ENCODE measurements at places on chromosomes 16 and 17.

DNA sequence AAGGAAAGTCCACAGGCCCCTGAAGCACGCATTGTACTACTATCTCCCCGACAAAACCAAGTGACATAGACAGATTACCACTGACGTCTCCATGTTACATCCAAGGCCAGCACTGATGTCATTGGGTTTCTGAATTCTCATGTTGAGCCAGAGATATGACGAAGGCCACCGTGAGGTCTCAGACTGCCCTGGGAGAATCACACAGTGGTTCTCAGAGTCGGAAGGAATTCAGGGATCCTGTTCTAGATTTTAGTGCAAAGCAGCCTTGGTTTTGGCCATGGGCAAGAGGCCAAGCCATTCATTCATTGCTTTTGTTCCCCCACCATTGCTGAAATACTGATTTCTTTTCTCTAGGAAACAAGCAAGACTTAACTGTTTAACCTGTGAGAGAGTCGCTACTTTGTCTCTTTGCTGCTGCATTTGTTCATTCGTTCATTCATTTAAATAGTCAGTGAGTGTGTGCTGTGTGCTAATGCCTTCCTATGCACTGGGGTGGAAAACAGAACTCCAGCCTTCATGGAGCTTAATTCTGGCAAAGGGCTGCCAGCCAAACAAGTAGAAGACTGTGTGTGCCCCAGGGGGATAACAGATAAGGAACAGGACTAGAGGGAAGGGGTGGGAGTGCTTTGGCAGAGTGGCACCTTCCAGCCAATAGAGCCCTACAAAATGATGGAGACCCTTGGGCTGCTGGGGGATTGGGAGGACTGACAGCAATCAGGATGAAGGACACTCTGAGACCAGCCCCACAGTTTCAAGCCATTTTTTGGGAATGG is 222.3 kb downstream of the MSI2 start:
- DNase-seq, result no peak

DNA sequence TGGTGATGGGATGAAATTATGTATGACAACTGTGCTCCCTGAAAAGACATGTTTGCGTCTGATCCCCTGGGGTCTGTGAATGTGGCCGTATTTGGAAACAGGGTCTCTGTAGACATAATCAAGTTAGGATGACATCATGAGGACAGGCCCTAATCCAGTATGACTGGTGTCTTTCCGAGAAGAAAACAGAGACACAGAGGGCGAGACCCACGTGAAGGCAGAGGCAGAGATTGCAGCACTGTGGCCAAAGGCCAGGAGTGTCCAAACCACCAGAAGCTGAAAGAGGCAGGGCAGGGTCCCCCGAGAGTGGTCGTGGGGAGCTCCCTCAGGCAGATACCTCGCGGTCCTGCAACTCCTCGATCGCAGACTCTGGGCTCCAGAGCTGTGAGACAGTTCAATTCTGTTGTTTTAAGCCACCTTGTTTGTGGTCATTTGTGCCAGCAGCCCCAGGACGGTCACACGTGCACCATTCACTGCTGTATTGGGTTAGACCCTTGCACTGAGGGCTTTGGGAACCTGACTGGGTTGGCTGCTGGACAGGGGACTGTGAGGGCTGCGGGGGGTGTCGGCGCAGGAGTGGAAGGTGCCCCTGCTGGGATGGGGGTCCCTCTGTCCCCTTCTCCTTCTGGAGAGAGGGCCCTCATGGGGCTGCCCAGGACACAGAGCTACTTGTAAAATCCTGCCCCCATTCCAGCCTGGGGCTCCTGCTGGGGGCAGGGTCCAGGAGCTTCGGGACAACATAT is 27.7 kb downstream of the METRNL start:
- no peak for DNase-seq

DNA sequence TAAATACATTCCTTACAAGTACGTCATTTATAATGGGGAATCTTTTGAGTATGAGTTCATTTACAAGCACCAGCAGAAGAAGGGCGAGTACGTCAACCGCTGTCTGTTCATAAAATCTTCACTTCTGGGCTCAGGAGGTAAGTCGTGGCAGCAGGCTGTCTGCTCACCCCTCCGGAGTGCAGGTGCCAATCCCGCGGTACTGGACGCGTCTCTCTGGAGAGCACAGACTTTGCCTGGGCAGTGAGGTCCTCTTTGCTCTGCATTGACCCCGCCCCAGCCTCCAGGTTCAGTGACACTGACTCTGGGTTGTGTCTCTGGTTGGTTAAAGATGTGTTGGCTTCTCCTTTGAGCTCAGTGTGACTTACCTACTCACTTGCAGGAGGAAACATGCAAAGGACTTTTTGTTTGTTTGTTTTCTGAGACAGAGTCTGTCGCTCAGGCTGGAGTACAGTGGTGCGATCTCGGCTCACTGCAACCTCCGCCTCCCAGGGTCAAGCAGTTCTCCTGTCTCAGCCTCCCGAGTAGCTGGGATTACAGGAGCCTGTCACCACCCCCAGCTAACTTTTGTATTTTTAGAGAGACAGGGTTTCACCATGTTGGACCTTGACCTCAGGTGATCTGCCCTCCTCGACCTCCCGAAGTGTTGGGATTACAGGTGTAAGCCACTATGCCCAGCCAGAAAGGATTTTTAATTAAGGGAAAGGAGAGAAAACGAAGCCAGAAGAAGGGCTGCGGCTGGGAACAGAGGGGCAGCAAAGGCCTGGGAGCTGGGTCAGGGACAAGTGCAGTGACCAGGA is 31.2 kb downstream of the RNF213 start:
- no peak for DNase-seq

- DNase-seq, result peak; percentile 87
These were observed 4.3 kb downstream of the THOC6 start for GRCh38 chr16:3027983-3028715.

- no peak for DNase-seq
These were observed 916.9 kb upstream of the SOX9 start for GRCh38 chr17:71203953-71204352.

DNA sequence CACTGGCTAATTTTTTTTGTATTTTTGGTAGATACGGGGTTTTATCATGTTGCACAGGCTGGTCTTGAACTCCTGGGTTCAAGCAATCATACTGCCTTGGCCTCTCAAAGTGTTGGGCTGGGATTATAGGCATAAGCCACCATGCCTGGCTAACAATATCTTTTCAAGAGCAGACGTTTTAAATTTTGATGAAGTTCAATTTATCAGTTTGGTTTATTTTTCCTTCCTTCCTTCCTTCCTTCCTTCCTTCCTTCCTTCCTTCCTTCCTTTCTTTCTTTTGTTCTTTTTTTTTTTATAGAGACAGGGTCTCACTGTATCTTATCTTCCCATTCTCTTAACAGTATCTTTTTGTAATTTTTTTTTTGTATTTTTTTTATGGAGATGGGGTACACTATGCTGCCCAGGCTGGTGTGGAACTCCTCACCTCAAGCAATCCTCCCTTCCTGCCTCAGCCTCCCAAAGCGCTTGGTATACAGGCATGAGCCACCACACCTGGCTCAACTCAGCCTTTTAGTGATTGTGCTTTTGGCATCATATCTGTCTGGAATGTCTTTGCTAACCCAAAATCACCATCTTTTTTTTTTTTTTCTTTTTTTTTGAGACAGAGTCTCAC is 13.6 kb upstream of the GIP start:
- no peak for DNase-seq

- DNase-seq, result no peak
These were observed 213.3 kb downstream of the MRTFB start for GRCh38 chr16:14284371-14284770.

- DNase-seq, result peak; percentile 80
These were observed 14.5 kb upstream of the TMC7 start for GRCh38 chr16:18969050-18969854.

GRCh38 chr17:46818316-46818928 is at the start of gene WNT3:
Gene WNT3 (minus strand): TSS chr17:46818692. CDS start chr17:46818597, 95 bp downstream.
- peak; percentile 43 for DNase-seq

- DNase-seq, result no peak
These were observed 231.1 kb upstream of the TBX2 start for GRCh38 chr17:61168506-61168905.

DNA sequence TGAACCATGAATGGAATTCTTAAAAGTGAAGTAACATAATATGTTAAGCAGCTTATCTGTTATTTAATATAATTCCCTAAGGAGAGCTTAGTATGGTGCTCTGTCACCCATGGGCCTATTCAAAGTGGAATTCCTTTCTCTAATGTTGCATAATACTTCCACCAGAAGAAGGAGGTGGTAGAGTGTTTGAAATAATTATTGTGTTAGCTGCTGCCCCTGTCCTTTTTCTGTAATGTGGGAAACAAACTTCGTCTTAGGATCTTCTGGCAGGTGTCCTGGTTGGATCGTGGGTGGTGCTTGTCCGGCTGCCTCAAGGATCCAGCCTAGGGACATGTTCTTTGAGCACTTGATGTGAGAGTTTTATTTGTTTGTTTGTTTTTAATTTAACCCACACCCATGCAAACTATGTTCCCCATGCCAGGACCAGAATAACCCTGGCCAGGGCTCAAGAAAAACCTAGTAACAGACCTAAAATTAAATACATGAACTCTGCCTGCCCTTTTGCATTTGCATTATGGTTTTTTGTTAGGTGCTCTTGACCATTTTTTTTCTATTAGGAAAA is 46.1 kb downstream of the ZNRF1 start:
- no peak for DNase-seq

GRCh38 chr17:2703181-2703580 is 8.4 kb downstream of the CLUH start:
- DNase-seq, result no peak

DNA sequence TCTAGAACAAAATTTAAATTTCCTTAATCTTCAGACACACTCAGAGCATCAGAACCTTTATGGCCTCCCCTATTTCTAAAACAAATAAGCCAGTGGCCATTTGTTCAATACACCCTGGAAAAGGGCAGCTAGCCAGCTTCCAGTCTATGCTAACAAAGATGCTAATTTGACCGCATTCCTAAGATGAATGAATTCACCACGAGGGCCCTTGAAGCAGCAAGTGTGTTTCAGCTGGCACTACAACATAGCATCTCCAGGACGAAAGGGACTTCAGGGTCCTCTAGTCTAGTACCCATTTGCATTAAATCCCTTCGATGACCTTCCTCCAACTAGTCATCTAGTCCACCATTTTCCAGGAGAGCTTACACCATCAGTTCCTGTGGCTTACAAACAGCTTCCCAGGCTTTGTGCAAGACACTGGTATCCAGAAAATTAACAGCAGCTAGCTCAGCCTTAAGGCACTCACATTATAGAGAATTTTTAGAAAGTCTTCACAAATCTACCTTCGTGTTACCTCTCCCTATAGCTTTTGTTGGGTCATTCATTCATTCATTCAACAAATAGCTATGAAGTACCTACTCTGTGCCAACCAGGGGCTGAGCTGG is 10.9 kb downstream of the KRT37 start:
- DNase-seq, result no peak

- no peak for DNase-seq
These were observed 42.3 kb upstream of the NKD1 start for GRCh38 chr16:50505714-50506542.

- DNase-seq, result peak; percentile 16
These were observed 11.8 kb downstream of the HID1 start for GRCh38 chr17:74960570-74961342.

- no peak for DNase-seq
These were observed 20.7 kb upstream of the TVP23A start for GRCh38 chr16:10839279-10839666.

DNA sequence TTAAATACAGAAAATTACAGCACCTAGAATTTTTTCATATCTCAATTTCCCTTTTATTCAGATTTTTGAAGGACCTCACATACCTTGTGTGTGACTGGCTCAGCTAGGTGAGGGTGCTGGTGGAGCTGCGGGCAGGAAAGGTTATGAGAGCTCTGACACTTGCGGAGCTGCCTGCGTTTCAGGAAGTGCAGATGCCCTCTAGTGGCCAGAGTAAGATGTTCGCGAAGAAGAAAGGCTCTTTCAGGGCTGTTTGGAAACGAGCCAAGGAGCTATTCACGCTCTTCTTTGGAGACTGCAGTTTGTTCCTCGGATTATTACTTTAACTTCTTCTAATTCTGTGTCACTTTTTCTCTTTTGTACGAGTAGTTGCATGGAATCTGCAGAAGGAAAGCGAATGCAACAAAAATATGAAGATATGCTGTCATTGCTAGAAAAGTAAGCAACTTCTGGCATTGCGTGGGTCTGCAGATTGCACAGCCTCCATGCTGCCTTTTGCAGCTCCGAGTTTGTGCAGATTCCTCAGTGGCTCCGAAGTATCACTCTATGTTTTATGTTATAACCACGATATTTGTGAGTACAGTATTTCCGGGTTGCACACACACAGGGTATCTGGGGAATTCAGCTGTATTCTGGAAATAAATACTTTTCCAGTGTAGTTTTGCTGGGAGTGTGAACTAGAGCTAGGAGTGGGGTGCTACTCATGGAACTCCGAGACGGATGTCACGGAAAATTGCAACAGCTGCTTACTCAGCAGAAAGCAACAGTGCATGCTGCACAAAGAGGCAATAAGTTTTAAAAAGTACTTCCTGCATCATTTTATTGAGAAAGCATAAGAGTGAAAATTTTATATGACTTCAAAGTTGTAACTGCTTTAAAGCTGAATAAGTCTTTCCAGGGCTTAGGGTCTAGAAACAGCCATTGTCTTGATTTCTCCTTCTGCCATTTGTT is 46.3 kb downstream of the DNAH9 start:
- no peak for DNase-seq

DNA sequence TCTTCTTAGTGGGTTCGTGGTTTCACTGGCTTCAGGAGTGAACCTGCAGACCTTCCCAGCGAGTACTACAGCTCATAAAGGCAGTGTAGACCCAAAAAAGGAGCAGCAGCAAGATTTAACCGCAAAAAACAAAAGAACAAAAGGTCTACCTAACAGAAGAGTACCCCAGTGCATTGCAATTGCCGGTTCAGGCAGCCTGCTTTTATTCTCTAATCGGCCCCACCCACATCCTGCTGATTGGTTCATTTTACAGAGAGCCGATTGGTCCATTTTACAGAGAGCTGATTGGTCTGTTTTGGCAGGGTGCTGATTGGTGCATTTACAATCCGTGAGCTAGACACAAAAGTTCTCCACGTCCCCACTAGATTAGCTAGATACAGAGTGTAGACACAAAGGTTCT is 2.0 kb upstream of the ARRB2 start:
- DNase-seq, result peak; percentile 39

GRCh38 chr16:82895843-82896242 is 269.1 kb downstream of the CDH13 start:
- no peak for DNase-seq

DNA sequence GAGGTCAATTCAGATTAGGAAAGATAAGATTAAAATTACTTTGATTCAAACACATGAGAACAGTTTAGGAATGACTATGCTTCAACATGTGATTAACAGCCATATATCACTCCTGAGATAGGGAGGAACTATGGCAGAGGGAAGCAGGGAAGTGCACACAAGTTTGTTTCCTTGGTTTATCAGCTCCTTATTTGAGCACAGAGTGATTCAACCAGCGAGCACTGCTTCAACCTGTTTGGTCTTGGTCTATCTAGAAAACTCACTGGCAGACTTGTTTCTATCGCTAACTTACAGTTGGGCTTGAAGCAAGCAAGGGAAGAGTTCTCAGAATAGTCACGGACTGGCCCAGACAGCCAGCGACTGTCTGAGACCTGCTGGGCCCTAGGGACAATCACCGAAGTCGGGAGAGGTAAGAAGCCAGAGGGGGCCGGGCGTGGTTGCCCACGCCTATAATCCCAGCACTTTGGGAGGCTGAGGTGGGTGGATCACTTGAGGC is 23.5 kb downstream of the TUBG1 start:
- no peak for DNase-seq

GRCh38 chr17:77287432-77288068 is 146.8 kb downstream of the SEC14L1 start:
- DNase-seq, result no peak
